ENCODE measurements at places on chromosomes 6 and 20.

- peak; percentile 50 for DNase-seq
Measured at GRCh38 chr6:8983202-8983688, 547.9 kb upstream of the SLC35B3 start.

GRCh38 chr6:46490425-46491200 lies 636 bp downstream of the RCAN2 start:
- no peak for DNase-seq

DNA sequence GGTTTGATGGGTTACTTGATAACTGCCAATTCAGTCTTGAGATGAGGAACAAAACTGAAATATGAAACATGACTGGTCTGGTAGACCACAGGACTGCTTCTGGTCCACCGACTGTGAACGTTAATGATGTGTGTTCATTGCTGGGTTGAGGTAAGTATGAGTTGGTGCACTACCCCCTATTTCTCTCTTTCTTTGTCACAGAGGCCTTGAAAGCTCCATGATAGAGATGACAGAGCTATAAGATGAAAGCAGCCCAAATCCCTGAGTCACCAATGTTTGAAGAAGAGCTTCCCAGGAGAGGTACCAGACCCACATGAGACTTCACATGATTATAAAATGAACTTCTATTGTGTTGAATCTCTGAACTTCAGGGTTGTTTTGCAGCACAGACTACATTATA lies 555.5 kb downstream of the PTPRT start:
- DNase-seq = no peak

- no peak for DNase-seq
Measured at GRCh38 chr20:45322952-45323383, 14.9 kb upstream of the MATN4 start.

GRCh38 chr20:46951405-46951804 lies 56.8 kb downstream of the EYA2 start:
- peak; percentile 22 for DNase-seq

- no peak for DNase-seq
Measured at GRCh38 chr6:143451531-143451930, 926 bp downstream of the PEX3 start.

- no peak for DNase-seq
Measured at GRCh38 chr20:10940941-10941340, 267.1 kb upstream of the JAG1 start.

GRCh38 chr6:40791004-40791403 lies 203.8 kb upstream of the LRFN2 start:
- no peak for DNase-seq

- DNase-seq = peak; percentile 82
Measured at GRCh38 chr6:14270925-14271788, 153.6 kb downstream of the CD83 start.

GRCh38 chr20:59042151-59042795 lies at the start of gene PRELID3B:
TSS of gene PRELID3B (minus strand) at chr20:59042786. CDS start at chr20:59042730, 56 bp downstream.
- no peak for DNase-seq

DNA sequence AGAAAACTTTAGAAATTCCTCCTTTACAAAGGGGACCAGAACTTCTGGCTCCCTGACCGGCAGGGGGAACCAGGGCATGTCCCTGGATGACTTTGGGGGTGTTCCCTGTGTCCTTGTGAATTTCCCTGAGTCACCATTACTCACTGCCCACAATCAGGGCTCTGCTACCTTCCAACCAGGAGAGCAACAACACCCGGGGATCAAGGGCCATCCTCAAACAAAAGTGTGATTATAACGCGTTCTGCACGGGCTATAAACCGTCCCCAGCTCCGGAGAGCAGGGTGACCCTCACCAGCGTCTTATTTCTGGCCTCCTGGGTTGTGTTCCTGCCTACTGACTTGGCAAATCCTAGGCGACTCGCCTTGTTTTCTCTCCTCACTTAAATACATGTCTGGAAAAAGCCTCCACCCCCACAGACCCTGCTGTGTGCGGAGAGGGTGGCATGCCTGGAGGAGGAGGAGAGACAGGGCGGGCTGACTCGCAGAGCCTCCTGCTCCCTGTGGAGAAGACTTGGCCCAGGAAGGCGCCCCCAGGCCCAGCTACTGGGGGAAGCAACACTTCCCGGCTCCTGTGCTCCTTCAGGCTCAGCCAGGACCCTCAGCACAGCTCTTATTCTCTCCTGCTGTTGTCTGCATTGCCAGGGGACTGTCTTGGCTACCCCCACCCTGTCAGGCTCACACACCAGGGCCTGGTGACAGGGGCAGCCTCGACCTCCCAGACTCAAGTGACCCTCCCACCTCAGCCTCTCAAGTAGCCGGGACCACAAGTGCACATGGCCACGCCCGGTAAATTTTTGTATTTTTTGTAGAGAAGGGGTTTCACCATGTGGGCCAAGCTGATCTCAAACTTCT lies 54.1 kb downstream of the FGD2 start:
- DNase-seq = no peak

DNA sequence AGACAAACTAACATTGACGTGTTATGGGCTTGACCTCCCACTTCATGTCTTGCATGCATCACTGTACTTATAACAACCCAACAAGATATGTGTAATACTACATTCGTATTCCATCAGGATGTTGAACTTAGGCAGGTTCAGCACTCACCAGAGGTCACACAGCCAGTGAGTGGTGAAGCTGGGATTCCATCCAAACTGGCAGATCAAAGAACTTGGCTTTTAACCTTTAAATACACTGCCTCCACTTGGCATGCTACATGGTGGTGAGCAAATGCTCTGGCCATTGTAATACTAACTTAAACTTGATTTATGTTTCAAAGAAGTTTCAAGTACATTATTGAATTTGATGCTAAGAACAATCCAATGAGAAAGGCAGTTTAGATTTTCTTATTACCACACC lies 10.7 kb upstream of the HDDC2 start:
- no peak for DNase-seq

Measured in stimulated activated CD4-positive, alpha-beta T cell treated with anti-CD3 and anti-CD28 coated beads, Interleukin-1b, Interleukin-23, amount 100 ng/mL, for 48 hours (primary cell).